ENCODE measurements at places on chromosomes 13 and 19. TPM values are rescaled to one million over a fixed set of nuclear protein-coding genes. Genes with fewer than 3 reads are reported as not detected.

DNA sequence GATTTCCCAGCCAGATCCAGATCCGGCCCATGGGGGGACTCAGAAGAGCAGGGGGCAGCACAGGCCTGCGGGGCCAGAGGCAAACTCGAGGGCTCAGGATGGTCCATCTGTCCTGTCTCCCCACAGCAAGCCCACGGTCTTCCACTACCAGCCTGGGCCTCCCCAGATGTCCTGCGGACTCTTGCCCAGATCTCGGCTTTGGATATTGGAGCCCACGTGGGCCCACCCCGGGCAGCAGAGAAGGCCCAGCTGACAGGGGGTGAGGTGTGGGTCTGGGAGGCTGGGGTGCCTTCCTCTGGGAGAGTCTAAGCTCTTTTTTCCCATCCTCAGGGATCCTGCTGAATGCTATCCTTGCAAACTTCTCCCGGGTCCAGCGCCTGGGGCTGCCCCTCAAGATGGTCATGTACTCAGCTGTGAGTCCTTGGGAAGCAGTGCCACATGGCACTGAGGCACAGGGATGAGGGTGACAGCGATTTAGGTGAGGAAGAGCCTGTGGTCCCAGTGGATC, 3.4 kb downstream of the ACP4 start:
- DNase-seq: no peak

DNA sequence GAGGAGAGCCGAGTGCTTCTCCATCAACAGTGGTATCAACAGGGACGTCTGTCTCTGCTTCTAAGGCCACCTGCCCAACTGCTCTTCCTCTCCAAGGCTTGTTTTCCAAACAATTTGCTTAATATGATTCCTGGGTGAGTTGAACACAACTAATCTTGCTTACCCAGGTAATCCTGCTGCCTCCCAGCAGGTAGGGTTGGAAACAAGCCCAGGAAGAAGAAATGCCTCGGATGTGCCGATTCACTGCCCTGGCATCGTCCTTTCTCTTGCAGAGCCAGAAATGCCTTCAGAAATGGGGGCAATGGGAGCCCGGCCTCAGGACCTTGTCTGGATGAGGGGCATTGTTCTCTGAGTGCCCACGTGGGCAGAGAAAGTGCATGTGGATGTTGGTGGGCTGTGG, 51.9 kb upstream of the C1QTNF9B start:
- no peak for DNase-seq

DNA sequence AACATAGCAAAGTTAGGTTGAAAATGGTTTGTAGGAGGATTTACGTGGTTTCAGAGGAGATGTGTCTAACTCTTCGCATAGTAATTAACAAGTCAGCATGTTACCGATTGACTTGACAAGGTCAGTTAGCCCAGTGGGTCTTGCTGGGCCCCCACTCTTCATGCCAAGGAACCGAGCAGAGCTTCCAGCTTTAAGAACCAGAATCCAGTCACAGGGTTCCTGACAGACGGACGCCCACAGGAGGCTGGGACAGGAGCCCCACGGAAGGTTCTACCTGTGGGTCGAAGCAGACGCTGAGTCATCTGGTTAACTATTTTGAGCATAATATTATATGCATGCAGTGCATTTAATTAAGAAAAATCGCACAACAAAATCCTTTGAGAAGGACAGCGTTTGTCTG, 3.5 kb downstream of the TMEM255B start:
- DNase-seq: no peak

GRCh38 chr19:47637550-47637949, 28.6 kb downstream of the BICRA start:
- DNase-seq: no peak

- no peak for DNase-seq
Observed at GRCh38 chr13:31263346-31263745, 63.6 kb downstream of the B3GLCT start.

DNA sequence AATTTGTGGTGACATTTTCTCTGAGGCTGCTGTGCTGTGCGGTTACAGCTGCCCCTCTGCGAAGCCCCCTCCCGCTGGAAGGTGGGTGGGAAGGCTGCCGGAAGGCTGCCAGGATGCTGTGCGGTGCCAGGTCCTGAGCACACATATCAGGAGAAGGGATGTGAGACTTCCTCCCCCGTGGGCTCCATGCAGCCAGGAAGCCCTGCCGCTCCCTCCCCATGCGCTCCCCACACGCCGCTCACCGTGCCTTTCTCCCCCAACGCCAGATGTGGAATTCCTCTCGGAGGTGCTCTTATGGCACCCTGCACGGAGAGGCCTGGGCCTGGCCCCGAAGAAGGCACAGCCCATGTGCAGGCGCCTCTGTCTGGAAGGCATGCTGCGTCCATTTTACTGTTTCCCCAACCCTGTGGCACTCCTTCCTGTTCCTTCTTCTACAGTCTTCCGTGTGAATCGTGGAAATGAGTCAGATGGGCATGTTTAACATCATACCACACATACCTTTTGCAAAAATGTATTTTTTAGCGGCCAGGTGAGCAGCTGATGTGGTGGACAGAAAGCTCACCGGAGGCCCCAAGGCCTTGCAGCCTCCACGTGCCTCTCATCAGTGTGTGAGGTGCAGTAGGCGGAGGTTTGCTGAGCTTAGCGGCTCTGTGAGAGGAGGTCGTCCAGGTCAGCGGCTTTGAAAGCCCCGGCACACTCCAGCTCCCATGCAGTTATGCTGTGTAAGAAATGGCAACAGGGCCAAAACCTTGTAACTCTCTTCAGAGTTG, 88.0 kb downstream of the ATP11A start:
- no peak for DNase-seq

DNA sequence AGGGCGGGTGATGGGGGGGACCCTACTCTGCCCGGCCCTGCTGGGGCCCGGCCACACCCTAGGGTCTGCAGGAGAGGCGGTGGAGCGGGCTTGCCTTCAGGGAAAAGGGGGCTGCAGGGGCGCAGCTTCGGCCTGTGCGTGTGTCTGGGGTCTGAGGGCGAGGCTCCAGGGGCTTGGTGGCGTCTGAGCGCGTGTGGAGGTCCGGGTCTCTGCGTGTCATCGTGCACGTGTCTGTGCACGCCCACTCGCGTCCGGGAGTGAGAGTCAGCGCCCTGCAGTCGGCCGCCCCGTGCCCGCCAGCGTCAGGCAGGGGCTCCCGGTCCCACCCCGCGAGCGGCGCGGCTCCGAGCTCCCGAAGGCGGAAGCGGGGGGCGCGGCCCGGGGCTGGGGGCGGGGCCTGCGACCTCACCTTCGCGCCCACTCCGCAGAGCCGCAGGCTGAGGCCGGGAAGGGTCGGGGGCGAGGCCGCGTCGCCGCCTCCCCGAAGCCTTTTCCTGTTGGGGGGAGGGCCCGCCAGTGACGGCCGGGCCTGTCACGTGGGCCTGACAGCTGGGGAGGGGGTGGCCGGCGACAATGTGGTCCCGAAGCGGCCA, at the start of gene ARHGAP45:
Gene ARHGAP45 (plus strand): TSS at position 420 of the 593 bp plus-strand sequence. CDS start 239 bp downstream, outside the sequence.
- DNase-seq: no peak

- DNase-seq: no peak
Observed at GRCh38 chr13:108924134-108924533, 294.7 kb downstream of the MYO16 start.

GRCh38 chr13:95643936-95644598, 439 bp downstream of the DZIP1 start:
- no peak for DNase-seq

DNA sequence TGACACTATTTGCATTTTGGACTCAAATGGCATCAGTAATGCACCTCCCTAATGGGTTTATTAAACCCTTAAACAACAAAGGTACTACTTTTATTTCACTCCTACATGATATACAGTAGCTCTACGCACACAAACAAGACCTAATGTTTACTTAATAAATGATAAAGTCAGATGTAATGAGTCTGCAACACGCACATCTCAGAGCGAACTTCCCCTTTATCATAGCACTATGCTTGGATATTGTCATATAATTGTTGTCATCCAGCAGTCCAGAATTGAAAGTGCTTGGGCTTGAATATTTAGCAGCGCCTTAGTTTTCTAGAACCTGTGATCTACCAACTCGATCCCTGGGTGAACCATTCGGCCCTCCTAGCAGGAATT, 772 bp downstream of the PARP4 start:
- DNase-seq: peak; percentile 60

DNA sequence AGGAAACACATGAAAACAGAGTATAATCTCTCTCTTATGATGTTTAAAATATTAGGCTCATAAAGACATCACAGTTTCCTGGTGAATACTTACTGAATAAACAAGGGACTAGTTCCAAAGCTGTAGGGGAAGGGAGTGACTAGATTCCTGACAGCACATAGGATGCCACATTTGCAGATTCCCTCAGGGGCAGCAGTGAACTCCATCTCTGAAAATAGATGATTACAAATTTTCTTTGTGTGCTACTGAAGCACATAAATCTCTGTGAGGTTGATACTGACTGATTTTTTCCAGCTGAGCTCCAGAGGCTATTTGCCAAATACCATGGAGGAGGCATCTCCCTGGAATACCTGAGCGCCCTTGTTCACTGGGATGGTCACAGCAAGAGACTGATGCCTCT, 77.3 kb downstream of the FGF9 start:
- DNase-seq: no peak

GRCh38 chr13:50390503-50391248, 375.4 kb downstream of the KCNRG start:
- DNase-seq: no peak

MEIOSIN gene
- not detected for total RNA-seq

PTPRS gene
- total RNA-seq: 29.1 TPM

LRFN3 gene
- total RNA-seq: 6.1 TPM

METTL21C gene
- total RNA-seq: not detected

ATP4A gene
- total RNA-seq: not detected

CAPN12 gene
- 0.15 TPM for total RNA-seq

NLRP12 gene
- not detected for total RNA-seq

VSTM2B gene
- total RNA-seq: not detected

SYCN gene
- not detected for total RNA-seq
